HT-29 (cell line): ENCODE measurements at places on chromosomes 6 and 20. TPM values are rescaled to one million over a fixed set of nuclear protein-coding genes. Genes with fewer than 3 reads are reported as not detected.

BACH2 gene
- total RNA-seq = not detected in 2 replicates

GJA10 gene
- total RNA-seq = not detected in 2 replicates

SALL4 gene
- 2.7 and 3.4 TPM in 2 replicates for total RNA-seq

KLHDC3 gene
- 120 and 126 TPM in 2 replicates for total RNA-seq

SLC17A3 gene
- total RNA-seq = not detected in 2 replicates

SLC35D3 gene
- total RNA-seq = 0.05 and 0.66 TPM in 2 replicates

MOG gene
- not detected in 2 replicates for total RNA-seq

C6orf58 gene
- not detected in 2 replicates for total RNA-seq

ETV7 gene
- total RNA-seq = 0.34 and 1.3 TPM in 2 replicates

GRCh38 chr20:61364147-61364546, 112.1 kb downstream of the CDH4 start:
- DNase-seq = no peak

- DNase-seq = no peak
These were observed 758.1 kb upstream of the EPHA7 start for GRCh38 chr6:94177429-94177828.

DNA sequence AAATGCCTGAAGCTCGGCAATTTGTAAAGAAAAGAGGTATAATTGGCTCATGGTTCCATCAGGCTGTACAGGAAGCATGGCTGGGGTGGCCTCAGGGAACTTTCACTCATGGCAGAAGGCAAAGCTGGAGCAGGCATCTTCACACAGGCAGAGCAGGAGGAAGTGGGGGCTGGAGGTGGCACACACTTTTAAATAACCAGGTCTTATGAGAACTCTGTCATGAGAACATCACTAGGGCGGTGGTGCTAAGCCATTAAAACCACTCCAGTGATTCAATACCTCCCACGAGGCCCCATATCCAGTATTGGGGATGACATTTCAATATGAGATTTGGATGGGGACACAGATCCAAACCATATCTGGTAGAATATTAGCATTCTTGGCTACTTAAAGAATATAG, 345.2 kb downstream of the ARHGAP18 start:
- no peak for DNase-seq

GRCh38 chr20:25622049-25622448, 1.8 kb downstream of the NANP start:
- DNase-seq = no peak

- DNase-seq = peak; percentile 28
These were observed 3.1 kb downstream of the NCOA7 start for GRCh38 chr6:125793863-125794262.

DNA sequence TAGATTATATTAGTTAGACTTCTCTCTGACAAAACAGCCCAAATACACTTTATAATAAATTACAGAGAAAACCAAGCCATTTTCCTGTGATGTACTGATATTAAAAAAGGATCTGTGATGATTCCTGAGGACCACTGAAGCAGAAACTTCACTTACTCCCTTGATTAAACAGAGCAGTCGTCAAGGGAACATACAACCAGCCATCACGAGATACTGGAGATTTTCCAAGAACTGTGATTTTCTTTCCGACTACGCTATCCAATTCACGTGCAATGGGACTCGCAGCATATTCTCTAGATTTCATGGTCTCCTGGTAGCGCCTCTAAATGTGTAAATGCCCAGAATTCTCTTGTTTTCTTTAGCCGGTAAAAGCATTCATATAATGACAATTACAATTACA, 377.4 kb downstream of the PHF3 start:
- DNase-seq = no peak

DNA sequence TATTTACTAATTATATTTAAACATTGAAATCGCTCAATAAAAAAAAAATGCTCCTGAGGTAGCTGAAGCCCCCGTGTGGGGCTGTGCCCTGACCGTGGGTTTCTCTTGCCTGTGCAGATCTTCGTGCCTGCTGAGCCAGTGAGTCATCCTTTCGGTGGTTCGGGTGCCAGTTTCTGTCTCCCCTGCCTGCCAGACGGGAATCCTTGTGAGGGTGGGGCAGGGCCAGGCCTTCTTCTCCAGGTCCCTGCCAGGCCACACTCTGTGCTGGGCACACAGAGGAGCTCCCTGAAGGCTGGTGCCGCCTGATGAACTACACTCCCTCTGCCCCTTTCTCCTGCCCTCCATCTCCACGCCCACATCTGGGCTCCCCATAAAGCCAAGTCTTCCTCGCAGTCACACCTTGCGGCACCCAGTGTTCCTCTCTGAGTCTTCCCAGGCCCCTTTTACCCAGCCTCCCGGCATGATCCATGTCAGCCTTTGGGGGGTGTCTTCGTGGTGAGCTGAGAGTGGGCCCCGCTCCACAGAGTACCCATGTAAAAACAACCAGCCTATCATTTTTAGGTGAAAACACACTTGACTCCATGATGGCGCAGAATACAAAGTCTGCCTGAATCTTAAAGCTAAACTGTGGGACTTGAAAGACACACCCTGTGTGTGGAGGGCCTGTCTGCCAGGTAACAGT, 19.3 kb downstream of the FGD2 start:
- DNase-seq = peak; percentile 81

GRCh38 chr6:69584913-69585729, 211.7 kb downstream of the LMBRD1 start:
- no peak for DNase-seq

DNA sequence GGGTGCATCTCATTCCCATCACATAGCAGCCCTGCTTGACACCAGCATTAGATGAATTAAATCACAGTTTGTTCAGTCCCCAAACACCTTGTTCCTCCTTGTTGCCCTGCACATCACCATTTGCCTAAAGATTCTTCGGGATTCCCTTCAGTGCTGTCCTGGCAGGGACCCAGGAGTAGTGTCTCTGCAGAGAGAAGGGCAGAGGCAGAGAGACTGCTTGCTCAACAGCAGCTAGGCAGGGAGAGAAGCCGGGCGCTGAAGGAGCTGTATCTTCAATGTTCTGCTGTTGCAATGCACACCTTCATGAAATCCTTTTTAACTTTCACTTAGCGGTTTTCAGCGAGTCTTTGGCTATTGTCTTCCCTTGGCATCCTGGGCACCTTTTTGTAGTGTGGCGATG, 362.9 kb downstream of the FARS2 start:
- no peak for DNase-seq

- no peak for DNase-seq
These were observed 95.6 kb downstream of the CDYL start for GRCh38 chr6:4871825-4872224.

GRCh38 chr6:128358244-128358776, 162.1 kb downstream of the PTPRK start:
- DNase-seq = no peak

- no peak for DNase-seq
These were observed 37.8 kb downstream of the ZNF451 start for GRCh38 chr6:57127763-57128162.

DNA sequence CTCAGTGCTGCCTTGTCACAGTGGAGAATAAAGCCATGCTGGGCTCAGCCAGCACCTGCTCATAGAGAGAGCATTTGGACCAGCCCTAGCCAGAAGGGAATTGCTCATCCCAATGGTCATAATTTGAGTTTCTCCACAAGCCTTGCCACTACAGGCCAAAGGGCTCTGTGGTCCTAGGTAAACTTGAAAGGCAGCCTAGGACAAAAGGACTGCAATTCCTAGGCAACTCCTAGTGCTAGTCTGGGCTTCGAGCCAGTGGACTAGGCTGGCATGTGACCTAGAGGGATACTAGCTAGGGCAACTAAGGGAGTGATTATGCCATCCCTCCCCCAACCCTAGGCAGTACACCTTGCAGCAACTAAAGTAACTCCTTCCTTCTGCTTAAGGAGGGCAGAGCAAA, 516.2 kb downstream of the BCKDHB start:
- peak; percentile 53 for DNase-seq

DNA sequence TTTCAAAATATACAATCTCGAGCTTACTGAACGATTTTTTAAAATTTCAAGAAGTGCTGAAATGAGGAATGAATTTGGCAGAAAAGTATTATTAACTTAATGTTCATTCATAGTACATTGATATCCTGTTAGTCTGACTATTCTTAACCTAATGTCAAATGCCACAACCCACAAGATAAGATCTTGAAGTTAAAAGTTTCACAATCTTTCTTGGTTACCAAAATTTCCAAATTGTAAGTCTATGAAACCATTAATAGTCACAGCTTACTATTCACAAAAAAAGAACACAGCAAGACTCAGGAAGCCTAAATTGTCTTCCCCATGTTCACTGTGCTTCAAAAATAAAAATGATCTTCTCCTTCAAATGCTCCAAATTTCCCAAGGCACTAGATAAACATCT, 71.3 kb downstream of the HACE1 start:
- no peak for DNase-seq

DNA sequence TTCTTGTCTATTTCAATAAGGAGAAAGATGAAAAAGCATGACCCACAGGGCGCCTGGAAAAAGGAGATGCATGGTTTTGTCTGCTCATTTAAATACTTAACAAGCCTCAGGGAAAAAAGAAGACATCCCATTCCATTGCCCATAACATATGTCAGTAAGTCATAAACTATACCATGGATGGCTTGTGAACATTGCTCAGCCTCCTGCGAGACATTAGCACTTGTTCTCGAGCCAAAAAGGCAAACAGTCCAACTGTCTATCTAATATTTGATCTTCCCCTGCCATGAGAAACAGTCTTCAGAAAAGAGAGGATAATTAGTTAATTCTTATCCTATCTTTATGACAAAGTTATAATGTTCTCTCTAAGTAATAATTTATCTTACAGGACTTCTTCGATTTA, 527.4 kb downstream of the HACE1 start:
- no peak for DNase-seq

DNA sequence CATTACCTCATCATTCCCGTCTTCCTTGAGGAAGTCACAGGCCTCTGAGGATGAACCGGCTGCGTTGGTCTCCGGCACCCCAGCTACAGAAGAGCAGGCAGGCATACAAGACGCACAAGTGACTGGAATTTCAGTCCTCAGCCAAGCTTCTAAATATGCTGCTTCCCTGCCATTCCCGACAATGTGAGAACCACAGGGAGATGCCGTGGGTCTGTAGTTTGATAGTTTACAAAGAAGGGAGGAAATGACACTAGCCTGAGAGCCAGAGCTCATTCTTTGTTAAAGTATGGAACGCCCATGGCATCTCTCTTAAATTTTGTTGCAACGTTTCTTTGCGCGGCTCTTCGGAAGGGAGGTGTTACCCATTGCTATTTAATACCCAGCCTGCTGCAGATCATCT, 25.7 kb downstream of the HEBP2 start:
- no peak for DNase-seq

DNA sequence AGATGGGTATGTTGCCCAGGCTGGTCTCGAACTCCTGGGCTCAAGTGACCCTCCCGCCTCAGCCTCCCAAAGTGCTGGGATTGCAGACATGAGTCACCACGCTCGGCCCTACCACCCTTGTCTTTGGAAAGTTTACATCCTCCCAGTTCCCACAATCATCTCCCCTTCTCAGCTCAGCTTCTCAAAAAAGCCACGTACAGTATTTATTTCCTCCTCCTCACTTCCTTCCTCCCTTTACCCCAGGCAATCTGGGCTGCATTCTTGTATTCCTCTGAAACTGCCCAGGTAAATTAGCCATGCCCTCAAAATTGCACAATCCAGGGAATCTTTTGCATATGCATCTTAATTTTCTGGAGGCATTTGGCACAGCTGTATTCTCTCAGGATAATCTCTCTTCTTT, 7.4 kb upstream of the SLC23A2 start:
- DNase-seq = no peak

GRCh38 chr6:108588586-108588985, 27.9 kb downstream of the FOXO3 start:
- no peak for DNase-seq

DNA sequence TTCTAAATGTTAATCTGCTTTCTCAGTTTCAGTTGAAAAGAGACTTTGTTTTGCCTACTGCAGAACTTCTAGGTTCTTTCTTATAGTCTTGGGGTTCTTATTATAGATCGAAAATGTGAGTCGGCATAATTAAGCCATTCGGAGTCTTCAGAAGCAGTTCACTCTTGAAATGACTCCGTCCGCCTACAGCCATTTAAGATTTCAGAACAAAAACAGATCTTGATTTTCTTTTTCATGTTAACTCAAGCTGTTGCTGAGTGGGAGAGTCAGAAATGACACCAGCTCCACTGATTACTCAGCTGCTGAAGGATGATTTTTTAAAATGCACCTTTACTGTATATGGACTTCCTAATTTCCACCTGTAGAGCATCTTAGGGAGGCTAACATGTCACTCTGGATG, 15.9 kb downstream of the PRDM1 start:
- no peak for DNase-seq

DNA sequence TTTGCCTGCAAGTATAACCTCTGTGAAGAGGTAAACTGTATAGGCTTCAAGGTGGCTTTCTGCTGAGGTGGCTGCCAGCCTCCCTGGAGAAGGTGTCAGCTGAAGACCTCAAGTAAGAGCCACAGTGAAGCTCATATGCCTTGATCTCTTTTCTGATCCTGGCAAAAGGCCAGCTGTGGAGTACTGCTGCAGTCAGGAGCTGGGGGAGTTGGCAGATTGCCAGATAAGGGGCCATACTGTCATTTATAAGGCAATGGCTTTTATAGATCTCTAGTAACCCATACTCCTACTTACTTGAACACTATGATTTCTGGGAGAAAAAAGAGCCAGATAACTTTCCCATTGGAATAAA, 8.8 kb upstream of the CEP85L start:
- DNase-seq = no peak

GRCh38 chr6:13538084-13538483, 36.3 kb upstream of the SIRT5 start:
- DNase-seq = peak; percentile 69

DNA sequence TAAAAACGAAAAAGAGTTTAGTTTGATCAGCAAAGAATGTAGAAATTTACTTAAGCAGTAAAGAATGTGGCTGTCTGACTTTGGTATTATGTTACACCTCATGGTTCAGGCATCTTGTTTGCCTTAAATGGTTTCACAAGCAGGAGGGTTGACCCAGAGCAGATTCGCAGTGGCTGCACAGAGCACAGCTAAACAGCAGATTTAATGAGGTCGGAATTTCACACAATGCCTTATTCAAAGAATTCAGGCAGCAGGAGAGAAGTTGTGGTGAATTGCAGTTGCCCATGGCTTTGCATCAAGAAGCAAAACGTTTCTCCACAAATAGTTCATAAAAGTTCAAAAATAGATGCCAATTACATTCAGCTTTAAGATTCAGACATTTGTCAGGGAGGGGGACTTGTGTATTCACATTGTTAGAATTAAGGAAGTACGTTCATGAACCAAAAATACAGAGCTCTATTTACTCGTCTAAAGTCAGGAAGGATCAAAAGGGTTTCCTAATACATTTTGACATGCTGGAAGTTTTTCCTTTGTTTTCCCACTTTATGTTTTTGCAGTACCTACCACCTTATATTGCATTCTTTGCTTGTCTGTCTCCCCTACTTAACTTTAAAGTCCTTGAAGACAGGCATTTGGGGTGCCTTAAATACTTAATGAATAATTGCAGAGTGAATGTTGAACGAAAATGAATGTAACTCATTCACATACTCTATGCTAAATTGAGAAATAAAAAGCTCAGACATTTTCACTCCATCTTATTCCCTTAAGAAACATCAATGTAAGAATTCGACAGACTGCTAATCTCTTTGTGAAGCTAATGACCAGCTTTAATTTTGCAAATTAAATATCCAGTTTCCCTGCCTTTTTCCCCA, 1163.6 kb upstream of the CITED2 start:
- DNase-seq = no peak

GRCh38 chr6:93008375-93008774, 411.0 kb downstream of the EPHA7 start:
- no peak for DNase-seq
